ENCODE measurements at places on chromosomes 6 and 20. TPM values are rescaled to one million over a fixed set of nuclear protein-coding genes. Genes with fewer than 3 reads are reported as not detected.

The NOX3 gene
- not detected for polyA plus RNA-seq

The SLC35D3 gene
- not detected for polyA plus RNA-seq

The ELOVL2 gene
- not detected for polyA plus RNA-seq

The LTA gene
- polyA plus RNA-seq, result not detected

The RIPPLY2 gene
- 0.16 TPM for polyA plus RNA-seq

The MRAP2 gene
- polyA plus RNA-seq, result 1.4 TPM

The NKAIN4 gene
- polyA plus RNA-seq, result not detected

The ELOVL4 gene
- polyA plus RNA-seq, result 4.7 TPM
